H1 (cell line): ENCODE measurements at places on chromosomes 1 and 21. TPM values are rescaled to one million over a fixed set of nuclear protein-coding genes. Genes with fewer than 3 reads are reported as not detected.

The KPNA6 gene
- total RNA-seq, result 116 and 120 TPM in 2 replicates

The CXADR gene
- total RNA-seq, result 142 and 145 TPM in 2 replicates

The TMPRSS15 gene
- not detected in 2 replicates for total RNA-seq

The HCRTR1 gene
- 0.35 and 0.44 TPM in 2 replicates for total RNA-seq

The COL24A1 gene
- total RNA-seq, result 0.77 and 1.1 TPM in 2 replicates

The CHIT1 gene
- not detected in 2 replicates for total RNA-seq

The NT5C1A gene
- total RNA-seq, result not detected in 2 replicates

The TINAGL1 gene
- total RNA-seq, result 9.7 and 11.2 TPM in 2 replicates

The OPTC gene
- 0.78 and 1.1 TPM in 2 replicates for total RNA-seq
